ENCODE measurements at places on chromosomes 11 and 22.

- DNase-seq: no peak
Observed at GRCh38 chr22:17319546-17319945, 49.7 kb upstream of the CECR2 start.

DNA sequence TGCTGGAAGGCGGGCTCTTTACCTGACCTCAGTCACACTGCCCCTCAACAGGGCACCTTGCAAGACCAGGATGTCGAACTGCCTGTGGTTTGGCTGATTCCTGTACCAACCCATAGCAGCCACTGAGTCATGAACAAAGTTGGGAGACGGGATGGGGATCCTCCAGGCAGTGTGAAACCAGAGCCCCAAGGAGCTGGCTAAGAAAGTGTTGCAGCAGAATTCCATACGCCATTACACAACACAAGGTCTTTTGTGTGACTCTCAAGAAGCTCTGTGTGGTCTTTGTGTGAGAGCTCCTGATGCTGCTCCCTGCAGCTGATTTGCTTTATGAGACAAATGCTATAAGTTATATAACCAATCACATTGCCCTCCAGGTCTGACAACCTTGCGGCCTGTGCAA, 617.7 kb downstream of the OPCML start:
- no peak for DNase-seq

DNA sequence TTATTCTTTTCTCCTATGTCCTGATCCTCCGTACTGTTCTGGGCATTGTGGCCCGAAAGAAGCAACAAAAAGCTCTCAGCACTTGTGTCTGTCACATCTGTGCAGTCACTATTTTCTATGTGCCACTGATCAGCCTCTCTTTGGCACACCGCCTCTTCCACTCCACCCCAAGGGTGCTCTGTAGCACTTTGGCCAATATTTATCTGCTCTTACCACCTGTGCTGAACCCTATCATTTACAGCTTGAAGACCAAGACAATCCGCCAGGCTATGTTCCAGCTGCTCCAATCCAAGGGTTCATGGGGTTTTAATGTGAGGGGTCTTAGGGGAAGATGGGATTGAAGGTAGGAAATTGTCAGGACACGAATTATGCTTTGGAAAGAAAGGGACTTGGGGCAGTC, 843 bp downstream of the OR51T1 start:
- DNase-seq: no peak

DNA sequence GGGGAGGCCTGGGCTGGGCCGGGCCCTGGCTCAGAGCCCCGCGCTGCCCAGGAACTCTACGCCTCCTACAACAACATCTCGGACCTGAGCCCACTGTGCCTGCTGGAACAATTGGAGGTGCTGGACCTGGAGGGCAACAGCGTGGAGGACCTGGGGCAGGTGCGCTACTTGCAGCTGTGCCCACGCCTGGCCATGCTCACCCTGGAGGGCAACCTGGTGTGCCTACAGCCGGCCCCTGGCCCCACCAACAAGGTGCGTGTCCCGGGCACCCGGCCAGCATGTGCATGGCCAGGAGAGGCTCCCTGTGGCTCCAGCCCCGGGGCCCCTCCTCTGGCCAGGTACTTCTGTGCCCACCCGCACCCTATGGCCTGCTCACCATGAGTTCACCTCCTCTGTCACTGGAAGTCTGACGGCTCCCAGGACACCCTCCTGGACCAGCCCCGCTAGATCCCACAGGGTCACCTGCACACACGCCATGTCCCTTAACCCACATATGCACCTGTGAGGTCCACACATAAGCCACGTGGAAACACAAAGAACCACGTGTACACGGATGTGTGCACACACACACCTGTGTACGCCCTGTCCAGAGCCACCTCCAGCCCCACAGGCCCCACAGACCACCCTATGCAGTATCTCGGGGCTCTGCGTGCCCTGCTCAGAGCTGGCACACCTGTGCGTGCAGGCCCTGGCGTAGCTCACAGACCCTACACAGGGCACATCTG, 10.4 kb downstream of the LMNTD2 start:
- no peak for DNase-seq

DNA sequence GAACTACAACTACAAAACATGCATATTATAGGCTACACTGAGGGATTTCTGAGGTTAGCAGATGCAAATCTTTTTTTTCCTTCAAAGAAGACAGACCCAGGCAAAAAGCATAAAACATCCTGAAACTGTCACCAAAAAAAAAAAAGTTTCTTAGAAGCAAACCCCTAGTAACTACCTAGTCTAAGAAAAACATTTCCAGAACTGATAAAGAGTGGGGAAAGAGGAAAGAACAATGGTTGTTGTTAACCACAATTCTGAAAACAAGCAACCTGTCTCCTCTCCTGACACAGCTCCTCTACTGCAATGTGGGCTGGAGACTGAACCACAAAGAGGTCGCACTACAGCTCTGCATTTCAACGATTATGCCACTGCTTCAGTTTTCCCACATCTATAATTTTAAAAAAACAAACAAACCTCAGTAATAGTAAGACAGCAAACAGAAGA, 15.0 kb downstream of the DENND5A start:
- no peak for DNase-seq

- DNase-seq: no peak
Observed at GRCh38 chr11:70694371-70694770, 296.0 kb downstream of the CTTN start.

- DNase-seq: no peak
Observed at GRCh38 chr11:62204430-62204829, 4.0 kb upstream of the SCGB2A1 start.

DNA sequence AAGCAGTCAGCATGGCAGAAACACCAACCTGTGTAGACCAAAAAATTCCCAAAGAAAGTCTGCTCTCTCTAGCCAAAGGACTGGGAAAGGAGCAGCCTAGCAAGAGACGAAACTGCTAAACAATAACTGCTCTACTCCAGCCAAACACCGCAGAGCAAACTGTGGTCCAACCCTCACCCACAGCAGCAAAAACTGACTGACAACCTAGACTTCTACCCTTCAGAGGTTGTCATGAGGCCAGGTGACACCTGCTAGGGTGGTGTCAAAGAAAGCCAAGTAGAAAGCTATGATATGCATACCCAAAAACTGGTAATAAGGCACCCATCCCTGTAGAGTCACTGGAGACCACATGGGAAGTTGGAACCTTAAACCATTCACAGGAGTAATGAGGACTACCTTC, 11.8 kb downstream of the GAB2 start:
- DNase-seq: no peak
